Ovary (tissue), 10 donors: ENCODE measurements at places on chromosomes 12 and 14. TPM values are rescaled to one million over a fixed set of nuclear protein-coding genes. Genes with fewer than 3 reads are reported as not detected.

ANKRD52 gene
- total RNA-seq, result 34.9 TPM

FITM1 gene
- total RNA-seq, result not detected

TPH2 gene
- not detected for total RNA-seq

KRT82 gene
- not detected for total RNA-seq

MYF6 gene
- total RNA-seq, result not detected

POTEM gene
- total RNA-seq, result not detected

CLEC9A gene
- total RNA-seq, result not detected

SCNN1A gene
- 141 TPM for total RNA-seq

- no peak for DNase-seq
Observed at GRCh38 chr14:58752289-58752688, 114.5 kb downstream of the DACT1 start.

DNA sequence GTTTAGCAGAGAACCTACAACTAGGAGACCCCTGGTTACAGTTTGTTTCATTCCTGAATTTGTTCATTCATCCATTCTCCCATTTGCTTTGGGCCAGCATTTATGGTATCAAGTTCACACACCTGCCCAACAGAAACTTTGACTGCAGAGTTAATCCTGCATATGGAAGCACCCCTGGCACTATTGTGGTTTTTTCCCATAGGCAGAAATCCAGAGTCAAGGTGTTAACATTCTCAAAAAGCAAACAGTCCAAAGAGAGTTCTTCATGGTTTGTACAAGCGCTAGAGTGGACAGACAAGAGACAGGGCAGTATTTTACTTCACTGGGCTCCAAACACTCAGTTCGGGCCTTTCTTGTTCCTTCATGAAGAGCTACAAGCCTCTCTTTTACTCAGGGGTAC is 51.9 kb downstream of the KCNK10 start:
- no peak for DNase-seq

- peak; percentile 18 for DNase-seq
Observed at GRCh38 chr12:78392918-78393317, 471.7 kb upstream of the SYT1 start.

GRCh38 chr14:66540038-66540437 is 32.1 kb downstream of the GPHN start:
- no peak for DNase-seq

DNA sequence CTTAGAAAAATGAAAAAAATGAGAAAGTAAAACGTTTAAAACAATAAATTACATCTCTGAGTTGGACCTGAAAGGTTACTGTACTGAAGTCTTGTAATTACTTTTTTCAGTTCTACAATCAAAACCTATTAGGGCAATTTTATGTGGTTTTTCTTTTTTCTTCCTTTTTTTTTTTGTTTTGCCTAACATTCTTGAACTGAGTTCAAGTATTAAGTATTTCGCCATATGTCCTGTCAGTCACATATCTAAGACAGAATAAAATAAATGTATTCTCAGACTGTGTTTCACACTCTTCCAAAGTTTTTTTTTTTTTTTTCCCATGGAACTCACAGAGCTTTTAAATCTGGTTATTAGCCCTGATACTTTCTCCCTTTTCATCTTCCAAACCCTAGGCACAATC is 172.0 kb downstream of the BCAT1 start:
- no peak for DNase-seq

DNA sequence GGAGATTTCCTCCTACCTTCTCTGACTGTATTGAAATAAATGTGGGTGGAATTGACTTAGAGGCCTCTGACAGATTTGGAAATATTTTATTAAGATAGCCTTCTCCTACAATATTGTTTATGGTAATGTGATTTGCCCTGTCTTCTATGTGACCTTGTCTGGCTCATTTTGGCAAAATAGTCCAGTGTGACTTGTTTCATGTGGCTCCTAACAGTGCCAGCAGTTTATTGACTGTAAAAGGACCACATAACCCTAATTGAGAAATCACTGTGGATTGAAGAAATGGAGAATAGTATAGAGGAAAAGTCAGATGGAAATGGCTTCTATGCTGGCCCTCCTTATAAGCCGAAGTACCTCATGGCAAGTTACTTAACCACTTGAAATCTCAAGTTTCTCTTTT is 170.9 kb upstream of the PTPRQ start:
- DNase-seq, result no peak

GRCh38 chr14:53054457-53054856 is 98.7 kb downstream of the DDHD1 start:
- no peak for DNase-seq

DNA sequence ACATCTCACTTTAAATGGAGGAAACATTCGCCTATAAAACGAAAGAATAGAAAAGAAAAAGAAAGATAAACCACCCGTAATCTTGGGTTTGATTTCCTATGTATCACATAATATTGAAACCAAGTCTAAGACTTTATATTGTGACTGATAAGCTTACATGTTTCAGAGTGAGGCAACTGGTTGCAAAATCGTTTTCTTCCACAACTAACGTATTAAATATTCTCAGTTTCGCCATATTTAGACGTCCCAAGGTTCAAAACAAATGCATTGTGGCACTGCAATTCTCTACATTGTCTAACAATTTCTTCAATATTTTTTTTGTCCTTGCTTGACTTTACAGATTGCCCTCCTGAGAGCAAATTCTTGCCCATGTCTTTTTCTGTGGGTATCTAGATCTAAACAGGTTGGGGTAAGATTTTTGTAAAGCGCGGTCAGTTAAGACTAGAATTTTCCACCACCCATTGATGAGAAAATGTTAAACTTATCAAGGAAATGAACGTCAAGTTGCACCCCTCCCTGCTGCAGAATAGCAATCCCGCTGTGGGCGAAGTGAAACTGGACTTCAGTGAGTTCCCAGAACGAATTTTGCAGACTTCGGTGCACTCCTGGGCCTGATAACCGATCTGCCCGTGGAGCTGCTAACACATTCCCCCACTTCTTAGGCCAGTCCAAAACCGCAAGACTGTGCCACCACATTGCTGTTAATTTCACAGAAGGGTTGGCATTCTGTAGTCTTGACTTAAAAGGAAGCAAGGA is 2.7 kb downstream of the TBX3 start:
- peak; percentile 33 for DNase-seq

GRCh38 chr14:95345032-95345431 is 25.3 kb upstream of the CLMN start:
- no peak for DNase-seq

- no peak for DNase-seq
Observed at GRCh38 chr14:80419769-80420168, 208.5 kb upstream of the DIO2 start.

DNA sequence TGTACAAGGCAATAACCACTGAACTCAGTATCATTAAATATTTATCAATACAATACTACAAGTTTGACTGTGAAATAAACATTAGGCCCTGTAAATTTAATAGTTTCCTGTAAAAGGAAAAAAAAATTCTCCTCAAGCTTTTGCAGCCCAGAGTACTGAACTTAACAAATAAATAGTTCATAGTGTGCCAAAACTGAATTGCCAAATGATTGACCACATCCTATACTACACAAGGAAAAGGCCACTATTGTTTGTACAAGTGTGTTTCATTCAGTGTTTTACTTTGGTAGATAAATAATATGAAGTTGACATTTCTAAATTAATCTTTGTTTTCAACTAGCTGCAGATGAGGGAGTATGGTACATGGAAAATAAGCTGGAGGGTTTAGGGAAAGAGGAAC is 379.6 kb downstream of the FLRT2 start:
- DNase-seq, result no peak

GRCh38 chr14:88430976-88431375 is 45.5 kb downstream of the SPATA7 start:
- DNase-seq, result no peak

- DNase-seq, result no peak
Observed at GRCh38 chr12:52351196-52352059, 15.9 kb downstream of the KRT85 start.

DNA sequence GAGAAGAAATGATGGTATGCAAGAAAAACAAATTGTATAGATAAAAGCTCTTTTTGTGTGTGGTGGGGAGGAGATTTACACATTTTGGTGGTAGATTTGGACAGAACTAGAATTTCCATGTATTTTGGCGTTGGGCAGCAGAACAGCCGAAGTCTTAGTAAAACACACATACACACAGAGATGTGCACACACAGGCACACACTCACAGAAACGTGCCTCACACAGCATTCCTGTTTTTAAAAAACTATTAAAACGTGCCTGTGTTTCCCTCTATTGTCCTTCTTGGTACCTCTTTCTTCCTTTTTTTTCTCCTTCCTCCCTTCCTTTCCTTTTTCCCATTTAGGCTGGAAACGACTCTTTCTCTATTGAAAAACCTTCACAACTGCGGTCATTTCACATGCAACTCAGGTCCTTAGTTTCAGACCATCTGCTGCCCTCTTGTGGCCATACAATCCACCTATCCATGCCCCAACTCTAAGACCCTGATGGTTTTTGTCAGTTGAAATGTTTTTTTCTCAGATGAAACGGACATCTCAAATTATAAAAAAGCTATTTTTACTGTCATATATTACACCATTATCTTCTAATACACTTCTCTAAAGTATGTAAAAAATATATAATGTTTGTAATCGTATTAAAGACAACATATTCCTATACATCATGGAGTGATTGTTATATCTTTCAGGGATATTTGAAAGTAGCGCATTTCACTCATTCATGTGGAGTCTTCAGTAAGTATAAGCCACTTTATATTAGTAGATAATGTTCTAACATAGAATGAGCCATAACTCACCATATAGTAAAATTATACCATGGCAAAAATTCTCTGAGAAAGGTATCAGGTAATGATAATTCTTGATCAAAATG is 386.7 kb upstream of the NOVA1 start:
- DNase-seq, result peak; percentile 40

DNA sequence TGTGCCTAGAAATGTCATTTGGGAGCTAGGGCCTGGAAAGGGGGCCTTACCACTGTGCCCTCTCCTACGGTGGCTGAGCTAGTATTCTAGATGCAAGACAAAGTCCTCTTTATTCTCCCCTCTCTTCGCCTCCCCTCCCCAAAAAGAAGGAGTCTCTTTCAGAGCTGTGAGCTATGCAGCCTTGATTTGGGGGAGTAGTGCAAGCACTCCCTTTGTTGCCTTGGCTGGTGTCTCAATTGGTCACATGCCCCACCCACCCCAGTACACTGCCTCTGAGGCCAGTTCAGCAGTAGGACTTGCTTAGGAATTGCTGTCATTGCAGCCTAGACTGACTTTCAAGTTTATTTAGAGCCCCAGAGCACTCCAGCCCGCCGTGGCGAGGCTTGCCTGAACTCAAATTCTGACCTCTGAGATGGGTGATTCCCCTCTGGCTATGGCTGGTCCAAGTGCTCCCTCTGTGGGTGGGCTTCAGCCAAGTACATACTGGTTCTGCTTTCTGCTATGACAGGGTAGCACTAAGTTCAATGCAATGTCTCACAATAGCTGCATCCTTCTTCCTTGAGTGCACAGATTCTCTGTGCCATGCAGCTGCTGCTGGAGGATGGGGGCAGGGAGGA is 37.0 kb upstream of the FBXO33 start:
- no peak for DNase-seq

- DNase-seq, result no peak
Observed at GRCh38 chr12:2451025-2451424, 343.7 kb upstream of the FKBP4 start.

GRCh38 chr12:59370933-59371332 is 224.9 kb upstream of the SLC16A7 start:
- DNase-seq, result no peak

- no peak for DNase-seq
Observed at GRCh38 chr12:46364300-46364696, 8.3 kb downstream of the SLC38A2 start.

GRCh38 chr14:53124786-53125185 is 28.3 kb downstream of the DDHD1 start:
- DNase-seq, result no peak

- peak; percentile 53 for DNase-seq
Observed at GRCh38 chr12:6946033-6946919, 2.5 kb downstream of the C12orf57 start.

DNA sequence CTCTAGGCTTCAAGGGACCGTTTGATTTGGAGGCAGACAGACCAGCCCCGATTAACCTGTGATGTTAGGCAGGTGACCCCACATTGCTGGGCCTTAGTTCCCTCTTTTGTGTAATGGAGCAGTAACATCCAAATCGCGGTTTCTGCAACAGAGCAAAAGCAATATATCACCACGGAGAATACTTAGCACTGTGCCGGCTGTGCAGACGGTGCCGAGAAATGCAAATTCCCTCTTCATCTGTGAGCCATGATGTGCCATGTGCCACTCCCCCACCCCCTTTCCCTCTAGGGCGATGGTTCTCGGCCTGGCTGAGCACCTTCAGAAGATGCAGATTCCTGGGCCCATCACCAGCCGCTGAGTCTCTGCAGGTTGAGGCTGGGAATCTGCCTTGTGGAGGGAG is 10.9 kb downstream of the BCL7A start:
- no peak for DNase-seq

GRCh38 chr14:102544046-102544746 is 34.6 kb upstream of the ANKRD9 start:
- DNase-seq, result no peak

DNA sequence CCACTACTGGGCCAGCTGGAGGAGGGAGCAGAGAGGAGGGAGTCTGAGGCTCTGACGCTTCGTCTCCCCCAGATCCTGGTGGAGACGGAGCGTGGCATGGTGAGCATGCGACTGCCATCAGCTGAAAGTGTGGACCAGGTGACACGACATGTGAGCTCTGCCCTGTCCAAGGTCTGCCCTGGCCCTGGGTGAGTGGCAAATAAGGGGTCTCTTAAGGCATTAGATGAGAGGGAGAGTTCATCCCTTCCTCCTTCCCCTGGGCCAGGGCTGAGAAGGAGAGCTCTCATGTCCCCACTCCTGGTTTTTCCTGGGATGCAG is 2.5 kb downstream of the CARMIL3 start:
- DNase-seq, result no peak

DNA sequence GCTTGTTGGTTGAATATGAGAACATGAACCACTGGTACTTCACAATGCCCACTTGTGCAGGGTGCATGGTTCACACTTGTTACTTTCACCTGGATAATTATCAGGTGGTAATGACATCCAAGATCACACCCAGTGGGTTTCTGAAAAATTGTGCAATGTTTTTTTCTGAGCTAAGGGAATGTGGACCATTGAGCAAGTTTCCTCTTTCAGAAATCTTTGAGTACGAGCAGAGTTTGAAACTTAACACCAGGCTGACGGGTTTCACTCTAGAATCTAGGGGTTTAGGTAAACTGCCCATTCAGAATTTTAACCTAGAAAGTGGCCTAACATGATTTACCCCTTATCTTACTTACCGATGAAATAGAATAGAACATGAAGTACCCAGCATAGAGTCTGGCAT is 389.6 kb downstream of the PAWR start:
- no peak for DNase-seq

DNA sequence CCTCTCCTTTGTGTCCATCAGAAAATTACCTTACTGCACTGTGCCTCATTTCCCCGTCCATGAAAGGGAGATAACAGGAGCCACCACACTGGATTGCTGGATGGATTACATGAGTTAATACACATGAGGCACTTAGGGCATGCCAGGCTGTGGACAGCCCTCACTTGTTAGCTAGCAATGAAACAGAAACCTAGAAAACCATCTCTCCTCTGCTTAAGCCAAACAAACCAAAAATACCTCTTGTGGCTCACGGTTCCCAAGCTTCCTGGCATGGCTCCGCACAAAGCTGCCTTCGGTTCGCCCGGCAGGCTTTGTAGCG is 660 bp upstream of the HCFC2 start:
- DNase-seq, result no peak
